ENCODE measurements at places on chromosomes 16 and 17.

DNA sequence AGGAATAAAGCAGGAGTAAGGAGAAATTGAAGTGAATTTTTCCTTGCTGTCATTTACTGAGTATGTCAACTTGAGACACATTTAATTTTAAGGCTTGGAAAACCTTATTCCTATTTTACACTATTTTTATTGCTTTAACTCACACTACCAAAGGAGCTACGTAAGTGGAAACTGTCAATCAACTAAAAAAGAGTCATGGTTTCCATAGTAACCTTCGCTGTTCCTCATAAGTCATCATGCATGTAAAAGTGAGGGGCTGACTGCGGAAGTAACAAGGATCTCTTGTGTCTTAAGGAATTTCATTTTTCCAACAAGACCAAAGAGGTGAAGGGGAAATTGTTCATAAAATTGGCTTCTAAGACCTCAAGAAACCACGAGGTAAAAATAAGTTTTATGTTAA lies 516.2 kb upstream of the CA10 start:
- no peaks in the 10 kb centered on the region for H3K36me3 ChIP-seq
- H3K4me1 ChIP-seq: no peaks in the 10 kb centered on the region

DNA sequence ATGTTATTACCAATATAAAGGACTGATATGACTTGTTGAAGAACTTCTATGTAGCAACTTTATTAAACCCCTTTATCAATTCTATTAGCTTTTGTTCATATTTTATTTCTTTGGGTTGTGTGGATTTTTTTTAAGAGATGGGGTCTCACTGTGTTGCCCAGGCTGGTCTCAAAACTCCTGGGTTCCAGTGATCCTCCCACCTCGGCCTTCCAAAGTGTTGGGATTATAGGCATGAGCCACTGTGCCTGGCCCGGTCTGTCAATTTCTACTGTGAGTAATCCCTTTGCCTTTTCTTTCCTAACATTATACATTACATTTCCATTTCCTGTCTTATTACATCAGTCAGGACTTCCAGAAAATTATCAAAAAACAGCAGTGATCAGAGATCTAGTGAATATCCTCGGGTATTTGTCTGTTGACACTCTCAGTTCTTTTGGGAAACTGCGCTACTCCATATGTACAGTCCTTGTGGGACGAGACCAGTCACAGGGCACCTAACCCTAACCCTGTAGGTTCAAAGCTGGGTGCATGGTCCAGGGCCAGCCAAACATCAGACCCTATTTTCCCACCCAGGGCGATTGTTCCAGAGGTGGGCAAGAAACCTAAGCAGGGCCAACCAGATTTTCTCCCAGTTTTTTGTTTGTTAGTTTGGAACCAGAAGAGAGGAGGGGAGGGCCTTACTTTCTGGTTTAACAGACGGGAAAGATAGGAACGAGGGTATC lies 1.7 kb upstream of the SLC47A1 start:
- peaks cover 14% of the 10 kb centered on the region for H3K27me3 ChIP-seq
- peaks cover 19% of the 10 kb centered on the region for H3K4me1 ChIP-seq
- DNase-seq: no peak
- no peak overlapping the region for H3K27ac ChIP-seq

DNA sequence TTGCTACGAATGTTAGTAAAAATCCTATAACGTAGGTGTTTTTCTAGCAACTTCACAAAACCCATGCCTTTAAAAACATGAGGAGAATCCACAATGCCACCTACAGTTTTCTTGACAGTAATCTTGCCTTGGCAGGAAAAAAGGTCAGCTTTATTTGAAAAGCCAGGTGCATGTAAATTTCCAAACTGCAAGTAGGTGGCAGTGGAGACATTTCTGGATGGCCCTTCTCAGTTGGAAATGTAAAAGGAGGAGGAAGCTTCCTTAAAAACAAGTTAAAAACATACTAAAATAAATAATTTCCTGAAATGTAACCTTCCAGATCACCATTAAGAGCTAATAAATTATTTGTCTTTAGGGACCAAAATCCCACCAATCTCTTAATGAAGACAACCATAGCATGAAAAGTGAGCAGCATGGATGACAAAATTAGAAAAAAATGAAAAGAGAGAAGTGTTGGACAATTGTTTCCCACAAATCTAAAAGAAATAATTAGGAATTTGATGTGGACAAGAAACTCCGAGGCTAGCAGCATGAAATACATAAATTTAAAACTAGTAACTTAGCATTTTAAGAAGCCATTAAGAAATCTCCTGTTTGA lies 152.2 kb downstream of the SNX11 start:
- no peak overlapping the region for H3K27ac ChIP-seq
- DNase-seq: no peak
- peaks cover 8% of the 10 kb centered on the region for H3K4me1 ChIP-seq
- H3K4me3 ChIP-seq: no peak overlapping the region

DNA sequence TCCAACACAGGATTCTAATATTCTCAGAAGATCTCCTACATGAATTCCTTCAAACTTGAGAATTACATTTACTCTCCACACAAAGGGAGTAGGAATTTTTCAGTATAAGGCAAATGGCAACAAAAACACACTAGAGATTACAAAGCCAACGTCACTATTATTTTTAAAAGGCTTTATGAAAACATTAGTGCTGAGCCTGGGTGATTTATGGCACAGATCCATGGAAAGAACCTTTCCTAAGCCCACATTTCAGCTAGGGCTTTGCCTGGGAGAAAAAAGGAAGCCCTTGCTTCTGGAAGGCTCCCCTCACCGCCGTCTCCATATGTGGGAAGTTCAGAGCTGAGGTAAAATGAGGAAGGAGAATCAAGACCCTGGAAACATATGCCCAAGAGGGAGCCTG lies 499.4 kb upstream of the HSBP1 start:
- no peaks in the 10 kb centered on the region for H3K36me3 ChIP-seq
- H3K4me1 ChIP-seq: no peaks in the 10 kb centered on the region
- no peaks in the 10 kb centered on the region for H3K27me3 ChIP-seq
- H3K27ac ChIP-seq: no peak overlapping the region

DNA sequence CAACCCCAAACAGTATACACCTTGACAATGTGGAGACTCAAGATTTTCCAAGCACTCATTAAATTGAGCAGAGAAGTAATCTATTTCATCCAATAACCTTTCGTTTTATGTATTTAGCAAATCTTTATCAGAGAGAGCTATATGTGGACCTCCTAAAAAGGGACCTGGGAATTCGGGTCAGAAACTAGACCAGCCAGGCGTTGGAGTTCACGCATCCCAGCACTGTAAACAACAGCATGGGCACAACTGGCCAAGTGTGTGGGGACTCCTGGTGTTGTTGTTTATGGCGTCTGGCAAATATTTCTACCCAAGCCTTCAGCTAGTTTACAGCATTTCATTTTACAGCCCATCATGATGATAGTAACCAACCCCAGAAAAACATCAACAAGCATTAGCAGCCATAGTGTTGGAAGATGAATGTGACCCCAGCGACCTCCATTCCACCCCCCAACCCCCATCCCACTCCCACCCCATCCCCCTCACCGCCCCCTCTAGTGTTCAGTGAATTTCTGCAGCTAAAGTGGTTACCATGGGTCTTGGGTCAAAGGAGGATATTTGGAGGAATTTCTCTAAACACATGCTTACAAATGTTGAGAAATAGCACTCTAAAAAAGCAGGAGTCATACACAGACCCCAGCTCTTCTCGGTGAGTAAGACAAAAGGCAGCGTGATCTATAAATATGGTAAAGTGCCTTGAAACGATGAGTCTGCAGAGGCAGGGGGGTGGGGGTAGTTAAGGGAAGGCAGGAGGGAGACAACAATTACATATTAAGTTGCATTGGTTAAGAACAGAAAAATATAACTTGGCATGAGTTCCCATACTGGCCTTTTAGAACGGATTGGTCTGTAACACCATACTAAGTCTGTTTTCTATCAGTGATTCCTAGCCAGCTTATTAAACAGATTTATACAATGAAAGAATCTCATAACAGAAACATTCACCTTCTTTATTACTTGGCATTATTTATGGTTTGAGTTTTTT lies 91.4 kb upstream of the TBX2 start:
- no peaks in the 10 kb centered on the region for H3K4me1 ChIP-seq
- no peaks in the 10 kb centered on the region for H3K36me3 ChIP-seq
- no peak overlapping the region for H3K27ac ChIP-seq
- H3K4me3 ChIP-seq: no peak overlapping the region
- DNase-seq: no peak

GRCh38 chr16:5916711-5917191 lies 819.2 kb upstream of the EEF2KMT start:
- H3K27ac ChIP-seq: no peak overlapping the region
- H3K4me1 ChIP-seq: no peaks in the 10 kb centered on the region
- H3K36me3 ChIP-seq: no peaks in the 10 kb centered on the region
- peaks cover 3% of the 10 kb centered on the region for H3K27me3 ChIP-seq
- DNase-seq: no peak
- H3K4me3 ChIP-seq: no peak overlapping the region

DNA sequence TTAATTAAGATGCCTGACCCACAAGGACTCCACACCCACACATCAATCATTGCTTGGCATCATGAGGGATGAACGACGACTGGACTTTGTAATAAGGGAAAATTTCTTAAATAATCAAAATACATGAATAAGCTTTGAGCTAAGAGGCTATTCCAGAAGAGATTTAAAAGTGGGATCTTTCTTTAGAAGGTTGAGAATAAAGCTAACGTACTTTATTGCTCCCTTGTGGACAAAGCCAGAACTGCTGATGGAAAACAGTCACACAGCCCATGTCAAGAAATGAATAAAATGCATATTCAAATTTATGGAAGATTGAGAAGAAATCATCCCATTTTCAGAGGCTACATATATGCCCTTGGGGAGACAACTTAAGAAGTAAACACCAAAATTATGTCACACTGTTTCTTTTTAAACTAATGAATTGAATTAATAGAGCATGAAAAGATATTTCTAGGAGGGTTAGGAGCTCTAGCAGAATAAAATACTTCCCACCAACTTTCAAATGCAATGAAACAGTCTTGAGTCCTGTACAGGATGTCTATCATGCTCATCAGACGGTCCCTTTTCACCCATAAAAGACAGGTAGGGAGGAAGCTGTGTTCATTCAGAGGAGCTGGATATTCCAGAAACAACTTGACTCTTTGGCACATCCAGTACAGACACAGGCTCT lies 60.2 kb upstream of the PHOSPHO1 start:
- H3K27ac ChIP-seq: no peak overlapping the region
- no peak for DNase-seq
- H3K4me3 ChIP-seq: no peak overlapping the region
- H3K36me3 ChIP-seq: no peaks in the 10 kb centered on the region
- H3K4me1 ChIP-seq: no peaks in the 10 kb centered on the region
- no peaks in the 10 kb centered on the region for H3K27me3 ChIP-seq

- H3K4me1 ChIP-seq: peaks cover 16% of the 10 kb centered on the region
- no peak overlapping the region for H3K4me3 ChIP-seq
- no peak for DNase-seq
- no peaks in the 10 kb centered on the region for H3K27me3 ChIP-seq
Measured at GRCh38 chr17:51818777-51819176, 339.7 kb downstream of the CA10 start.

DNA sequence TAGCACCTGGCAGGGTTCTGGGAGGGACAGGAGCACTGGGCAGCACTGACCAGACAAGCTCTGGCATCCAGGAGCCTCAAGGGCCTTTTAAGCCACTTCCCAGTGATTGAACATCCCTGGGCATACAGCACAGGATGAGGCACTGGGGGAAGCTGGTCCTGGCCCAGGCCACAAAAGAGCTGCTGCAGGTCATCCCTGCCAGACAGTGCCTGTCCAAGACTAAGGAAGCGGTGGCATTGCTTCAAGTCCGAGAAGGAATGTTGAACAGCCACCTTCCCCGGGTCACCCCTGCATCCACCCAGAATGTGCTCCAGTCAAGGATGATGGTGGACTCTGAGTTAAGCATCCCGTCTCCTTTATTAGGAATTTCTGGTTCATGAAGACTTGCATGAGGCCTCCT lies 1.2 kb upstream of the OSBPL7 start:
- H3K36me3 ChIP-seq: peaks cover 21% of the 10 kb centered on the region
- no peak overlapping the region for H3K27ac ChIP-seq
- H3K4me1 ChIP-seq: peaks cover 22% of the 10 kb centered on the region
- H3K27me3 ChIP-seq: no peaks in the 10 kb centered on the region
- H3K4me3 ChIP-seq: no peak overlapping the region

DNA sequence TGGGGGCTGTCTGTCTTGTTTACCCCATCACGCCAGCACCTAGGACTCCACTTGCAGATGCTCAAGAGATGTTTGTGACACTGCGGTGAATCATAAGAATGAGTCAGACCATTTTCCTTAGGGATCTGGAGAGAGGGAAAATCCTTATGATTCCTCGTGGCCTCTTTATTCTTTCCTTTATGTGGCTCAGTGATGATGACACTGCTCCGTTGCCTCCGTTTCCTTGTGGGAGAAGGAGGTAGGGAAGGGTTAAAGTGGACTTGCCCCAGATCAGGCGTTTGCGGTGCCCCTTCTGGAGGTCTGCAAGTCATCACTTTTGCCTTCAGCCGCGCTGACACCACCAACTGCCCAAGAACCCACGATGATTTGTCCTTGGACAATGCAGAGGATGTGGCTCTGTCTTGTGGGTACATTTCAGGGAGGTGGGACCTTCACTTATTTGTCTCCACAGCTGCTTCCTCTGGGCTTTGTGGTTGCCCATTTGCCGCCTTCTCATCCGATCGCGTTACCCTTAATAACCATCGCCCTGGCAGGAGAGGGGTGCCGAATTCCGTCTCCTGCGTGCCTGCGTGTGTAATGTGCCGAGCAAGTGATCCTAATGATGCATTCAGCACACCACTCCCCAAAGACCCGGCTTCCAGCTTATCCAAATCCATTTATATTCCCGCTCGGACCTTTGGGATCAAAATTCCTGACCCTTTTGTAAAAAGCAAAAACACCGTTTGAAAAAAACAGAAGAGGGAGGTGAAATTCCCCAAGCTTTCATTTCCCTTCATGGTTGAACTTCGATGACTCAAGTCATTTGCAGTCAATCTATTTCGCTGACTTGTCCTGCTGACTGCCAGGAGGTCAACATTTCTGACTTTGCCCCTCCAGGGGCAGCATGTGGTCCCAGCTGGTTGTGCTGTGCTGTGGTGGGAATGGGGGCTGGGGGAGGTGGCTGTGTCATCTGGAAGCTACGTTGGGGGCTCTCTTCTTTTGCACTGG lies 87.2 kb upstream of the IRX3 start:
- no peak for DNase-seq
- H3K27me3 ChIP-seq: no peaks in the 10 kb centered on the region
- no peak overlapping the region for H3K27ac ChIP-seq

- H3K4me3 ChIP-seq: no peak overlapping the region
- no peak for DNase-seq
- no peaks in the 10 kb centered on the region for H3K36me3 ChIP-seq
Measured at GRCh38 chr17:17748179-17748578, 66.9 kb downstream of the RAI1 start.

- peaks cover 9% of the 10 kb centered on the region for H3K36me3 ChIP-seq
- no peaks in the 10 kb centered on the region for H3K27me3 ChIP-seq
- H3K27ac ChIP-seq: no peak overlapping the region
- H3K4me3 ChIP-seq: no peak overlapping the region
Measured at GRCh38 chr17:538181-538973, 176.3 kb downstream of the VPS53 start.

- no peak overlapping the region for H3K4me3 ChIP-seq
- no peak overlapping the region for H3K27ac ChIP-seq
- H3K27me3 ChIP-seq: no peaks in the 10 kb centered on the region
- DNase-seq: no peak
- H3K36me3 ChIP-seq: no peaks in the 10 kb centered on the region
Measured at GRCh38 chr17:55198690-55199370, 65.9 kb upstream of the HLF start.
